Astrocyte (in vitro differentiated cells and primary cell): ENCODE measurements at places on chromosomes 7 and 10.

GRCh38 chr10:79116368-79116767 is 47.6 kb downstream of the ZMIZ1 start:
- DNase-seq = no peak

GRCh38 chr7:55570218-55570873 is 2.0 kb downstream of the VOPP1 start:
- DNase-seq = no peak

- peak; percentile 44 for DNase-seq
Measured at GRCh38 chr7:41574377-41574776, 128.5 kb downstream of the INHBA start.

- no peak for DNase-seq
Measured at GRCh38 chr7:18445483-18445882, 50.1 kb upstream of the HDAC9 start.

- peak; percentile 38 for DNase-seq
Measured at GRCh38 chr7:129163875-129164544, 19.5 kb downstream of the TSPAN33 start.

DNA sequence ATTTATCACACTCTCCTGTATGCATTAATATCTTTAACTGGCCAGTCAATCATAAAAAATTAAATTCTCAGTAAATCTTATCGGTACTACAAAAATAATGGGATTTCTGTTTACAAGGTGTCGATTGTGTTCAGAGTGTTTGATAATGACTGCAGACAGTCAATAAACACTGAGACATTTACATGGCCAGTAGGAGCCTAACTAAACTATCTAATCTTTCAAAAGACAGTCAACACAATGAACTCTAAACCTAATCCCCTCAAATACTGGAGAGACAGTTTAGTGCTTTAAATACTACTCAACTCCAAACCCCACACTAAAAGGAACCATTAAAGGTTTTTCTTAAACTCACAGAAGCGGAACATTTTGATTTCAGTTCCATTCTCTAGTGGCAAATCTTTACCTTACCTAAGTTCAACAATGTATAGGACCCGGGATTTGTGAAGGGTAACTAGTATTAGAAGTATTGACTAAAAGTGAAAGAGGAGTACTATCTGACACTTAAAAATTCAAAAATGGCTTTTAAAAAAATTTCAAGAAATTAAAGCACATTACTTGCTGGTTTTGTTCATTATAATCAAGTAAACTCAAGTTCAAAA is 37.3 kb upstream of the EXOC6 start:
- DNase-seq = no peak

- no peak for DNase-seq
Measured at GRCh38 chr7:690478-691360, 35.8 kb upstream of the DNAAF5 start.

GRCh38 chr7:28573059-28573553 is 160.8 kb downstream of the CREB5 start:
- DNase-seq = peak; percentile 90

GRCh38 chr10:24847112-24848070 is 105.0 kb downstream of the PRTFDC1 start:
- DNase-seq = peak; percentile 55

- no peak for DNase-seq
Measured at GRCh38 chr7:112790586-112791003, 402 bp upstream of the TMEM168 start.

DNA sequence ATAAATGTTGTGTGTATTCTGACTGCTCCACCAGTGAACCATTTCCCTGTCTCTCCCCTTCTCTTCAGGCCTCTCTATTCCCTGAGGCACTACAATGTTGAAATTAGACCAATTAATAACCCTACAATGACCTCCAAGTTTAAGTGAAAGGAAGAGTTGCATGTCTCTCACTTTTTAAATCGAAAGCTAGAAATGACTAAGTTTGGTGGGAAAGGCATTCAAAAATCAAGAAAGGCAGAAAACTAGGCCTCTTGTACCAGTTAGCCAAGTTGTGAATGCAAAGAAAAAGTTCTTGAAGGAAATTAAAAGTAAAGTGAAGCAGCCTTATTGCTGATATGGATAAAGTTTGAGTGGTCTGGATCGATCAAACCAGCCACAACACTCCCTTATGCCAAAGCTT is 198.3 kb upstream of the YAE1 start:
- DNase-seq = no peak

- no peak for DNase-seq
Measured at GRCh38 chr7:1700536-1701333, 30.7 kb downstream of the ELFN1 start.

GRCh38 chr10:35074266-35074665 is 15.9 kb downstream of the CUL2 start:
- no peak for DNase-seq

GRCh38 chr7:94145602-94146001 is 141.4 kb upstream of the BET1 start:
- no peak for DNase-seq

DNA sequence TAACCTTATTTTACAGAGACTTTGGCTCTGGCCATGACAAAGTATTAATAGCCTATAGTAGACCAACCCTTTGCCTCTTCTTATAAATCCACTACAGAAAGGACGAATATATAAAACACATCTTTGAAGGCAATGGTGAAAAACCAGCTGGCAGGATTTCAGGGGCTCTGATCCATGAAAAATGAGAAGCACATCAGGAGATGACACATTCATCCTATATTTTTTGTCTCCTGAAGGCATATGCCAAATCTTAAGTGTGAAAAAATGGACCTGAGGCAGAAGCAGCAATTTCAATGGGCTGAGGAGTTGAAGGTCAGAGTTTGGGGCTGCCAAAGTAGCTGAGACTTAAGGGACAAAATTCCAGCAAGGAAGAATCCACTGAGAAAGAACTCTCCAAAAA is 14.4 kb downstream of the RNF216 start:
- DNase-seq = no peak

GRCh38 chr10:10824591-10825148 is 193.0 kb upstream of the CELF2 start:
- peak; percentile 94 for DNase-seq

DNA sequence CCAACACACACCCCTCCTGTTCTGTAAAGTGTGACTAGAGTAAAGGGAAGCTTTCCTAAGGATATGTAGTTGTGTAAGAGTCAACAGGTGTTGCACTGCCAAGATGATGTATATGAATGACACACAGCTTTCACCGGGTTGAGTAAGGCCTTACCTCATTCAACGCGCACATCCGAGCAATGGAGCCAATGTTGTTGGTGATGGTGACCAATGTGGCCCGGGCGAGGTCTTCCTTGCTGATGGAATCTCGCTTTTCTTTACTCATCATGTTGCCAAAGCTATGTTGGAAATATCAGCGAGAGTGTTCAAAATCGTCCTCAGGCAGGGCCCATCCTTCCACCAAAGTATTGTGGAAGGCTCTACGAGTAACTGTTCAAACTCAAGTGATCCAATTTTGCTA is 52.0 kb downstream of the PANK1 start:
- no peak for DNase-seq

DNA sequence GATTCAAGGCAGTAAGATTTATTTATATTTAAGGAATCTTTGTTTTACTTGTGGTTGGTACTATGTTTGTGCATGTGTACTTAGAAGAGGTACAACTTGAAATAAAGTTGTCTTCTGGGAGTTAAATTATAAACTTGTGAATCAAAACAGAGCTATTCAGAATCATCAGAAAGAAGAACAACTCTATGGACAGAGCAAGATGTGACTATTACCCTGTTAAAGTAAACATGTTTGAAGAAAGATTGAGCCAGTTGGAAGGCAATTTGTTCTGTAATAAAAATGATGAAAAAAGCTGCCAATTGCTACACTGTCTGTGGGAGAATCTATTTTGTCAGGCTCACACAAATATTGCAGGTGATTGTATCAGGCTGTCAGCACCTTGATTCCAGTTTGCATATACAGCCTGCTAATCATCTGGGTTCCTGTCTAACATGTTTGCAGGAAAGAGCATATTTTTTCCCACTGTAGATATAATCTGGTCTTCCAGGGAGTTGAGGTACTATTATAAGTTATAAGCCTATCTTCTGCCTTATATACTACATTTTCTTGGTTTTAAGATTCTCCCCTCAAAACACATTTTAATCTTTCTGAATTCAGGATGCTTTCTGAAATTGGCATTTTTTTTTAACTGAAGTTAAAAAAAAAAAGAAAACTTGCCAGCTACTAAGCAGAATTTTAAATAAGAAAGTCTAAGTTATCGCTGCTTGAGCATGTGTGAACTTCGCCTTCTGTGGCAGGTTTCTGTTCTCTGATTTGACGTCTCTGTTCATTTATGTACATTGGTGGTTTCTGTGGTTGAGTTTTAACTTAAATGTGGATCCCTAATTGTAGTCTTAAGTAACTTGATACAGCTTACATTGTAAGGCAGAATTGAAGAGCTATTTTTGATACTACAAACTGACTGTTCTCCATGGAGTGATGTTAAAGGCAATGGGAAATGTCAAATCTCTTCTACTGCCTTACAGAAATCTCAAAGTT is 46.0 kb downstream of the ZNRF2 start:
- DNase-seq = peak; percentile 17

GRCh38 chr7:15795393-15795792 is 108.9 kb upstream of the MEOX2 start:
- no peak for DNase-seq

- DNase-seq = no peak
Measured at GRCh38 chr7:108190891-108191290, 60.7 kb upstream of the LAMB4 start.

DNA sequence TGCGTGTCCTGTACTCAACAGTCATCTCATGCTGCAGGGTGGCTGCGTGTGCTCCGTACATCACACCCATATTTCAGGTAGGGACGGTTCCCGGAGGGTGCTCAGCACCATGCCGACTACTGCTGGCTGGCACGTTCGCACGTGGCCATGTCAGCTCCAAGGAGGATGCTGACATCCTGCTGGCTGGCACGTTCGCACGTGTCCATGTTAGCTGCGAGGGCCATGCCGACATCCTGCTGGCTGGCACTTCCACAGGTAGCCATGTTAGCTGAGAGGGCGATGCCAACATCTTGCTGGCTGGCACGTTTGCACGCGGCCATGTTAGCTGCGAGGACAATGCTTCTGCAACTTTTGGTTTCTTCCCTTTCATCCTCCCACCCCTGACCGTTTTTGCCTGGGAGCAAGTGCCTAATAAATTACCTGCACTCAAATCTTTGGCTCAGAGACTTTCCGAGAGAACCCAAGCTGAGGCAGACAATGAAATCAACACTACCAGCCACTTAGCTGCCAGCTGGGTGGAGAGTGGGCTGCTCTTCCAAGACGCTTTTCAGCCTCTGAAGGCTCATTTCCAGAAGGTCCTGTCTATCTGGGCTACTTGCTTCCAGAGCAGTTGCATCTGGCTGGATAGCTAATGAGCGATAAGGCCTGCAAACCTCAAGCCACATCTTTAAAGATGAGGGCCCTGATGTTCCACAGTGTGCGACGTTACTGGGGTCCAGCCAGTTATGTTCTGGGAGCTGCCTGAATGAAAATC is 104.6 kb downstream of the WDR37 start:
- no peak for DNase-seq

GRCh38 chr7:116726713-116727431 is 54.9 kb downstream of the MET start:
- no peak for DNase-seq

DNA sequence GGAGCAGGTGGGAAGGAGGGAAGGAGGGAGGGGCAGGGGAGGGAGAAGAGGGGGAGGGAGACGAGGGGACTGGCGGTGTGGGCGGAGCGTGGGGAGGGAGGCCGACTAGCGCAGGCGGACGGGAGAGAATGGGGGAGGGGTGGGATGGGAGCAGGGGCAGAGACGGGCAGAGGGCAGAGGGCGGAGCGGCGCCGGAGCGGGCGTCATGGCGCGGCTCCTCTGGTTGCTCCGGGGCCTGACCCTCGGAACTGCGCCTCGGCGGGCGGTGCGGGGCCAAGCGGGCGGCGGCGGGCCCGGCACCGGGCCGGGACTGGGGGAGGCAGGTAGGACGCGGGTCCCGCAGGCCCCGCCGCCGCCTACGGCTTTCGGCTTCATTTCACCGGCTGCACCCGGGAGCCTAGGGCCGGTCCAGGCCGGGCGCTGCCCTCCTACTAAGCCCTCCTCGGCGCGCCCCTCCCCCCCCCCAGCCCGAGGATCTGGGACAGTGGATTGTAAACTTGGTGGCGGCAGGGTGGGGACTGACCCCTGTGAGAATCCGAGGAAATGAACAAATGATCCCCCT is at the start of gene MSRB2:
Gene MSRB2 (plus strand): TSS at position 176 of the 562 bp plus-strand sequence. CDS start 30 bp downstream, at position 206.
- peak; percentile 87 for DNase-seq

DNA sequence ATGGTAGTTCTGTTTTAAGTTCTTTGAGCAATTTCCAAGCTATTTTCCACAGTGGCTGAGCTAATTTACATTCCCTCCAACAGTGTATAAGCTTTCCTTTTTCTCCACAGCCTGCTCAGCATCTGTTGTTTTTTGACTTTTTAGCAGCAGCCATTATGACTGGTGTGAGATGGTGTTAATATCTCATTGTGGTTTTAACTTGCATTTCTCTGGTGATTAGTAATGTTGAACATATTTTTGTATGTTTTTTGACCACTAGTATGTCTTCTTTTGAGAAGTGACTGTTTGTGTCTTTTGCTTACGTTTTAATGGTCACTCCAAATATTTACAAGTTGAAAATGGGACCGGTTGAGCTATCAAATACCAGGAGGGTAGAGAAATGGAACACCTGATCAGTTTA is 20.4 kb downstream of the GNG11 start:
- peak; percentile 82 for DNase-seq

- no peak for DNase-seq
Measured at GRCh38 chr10:2145926-2146478, 408.7 kb upstream of the ADARB2 start.

GRCh38 chr10:78634389-78634815 is 434.4 kb upstream of the ZMIZ1 start:
- DNase-seq = peak; percentile 76

GRCh38 chr7:125606671-125607070 is 677.0 kb upstream of the POT1 start:
- DNase-seq = no peak

- DNase-seq = no peak
Measured at GRCh38 chr10:103510046-103510685, 16.7 kb downstream of the NEURL1 start.

DNA sequence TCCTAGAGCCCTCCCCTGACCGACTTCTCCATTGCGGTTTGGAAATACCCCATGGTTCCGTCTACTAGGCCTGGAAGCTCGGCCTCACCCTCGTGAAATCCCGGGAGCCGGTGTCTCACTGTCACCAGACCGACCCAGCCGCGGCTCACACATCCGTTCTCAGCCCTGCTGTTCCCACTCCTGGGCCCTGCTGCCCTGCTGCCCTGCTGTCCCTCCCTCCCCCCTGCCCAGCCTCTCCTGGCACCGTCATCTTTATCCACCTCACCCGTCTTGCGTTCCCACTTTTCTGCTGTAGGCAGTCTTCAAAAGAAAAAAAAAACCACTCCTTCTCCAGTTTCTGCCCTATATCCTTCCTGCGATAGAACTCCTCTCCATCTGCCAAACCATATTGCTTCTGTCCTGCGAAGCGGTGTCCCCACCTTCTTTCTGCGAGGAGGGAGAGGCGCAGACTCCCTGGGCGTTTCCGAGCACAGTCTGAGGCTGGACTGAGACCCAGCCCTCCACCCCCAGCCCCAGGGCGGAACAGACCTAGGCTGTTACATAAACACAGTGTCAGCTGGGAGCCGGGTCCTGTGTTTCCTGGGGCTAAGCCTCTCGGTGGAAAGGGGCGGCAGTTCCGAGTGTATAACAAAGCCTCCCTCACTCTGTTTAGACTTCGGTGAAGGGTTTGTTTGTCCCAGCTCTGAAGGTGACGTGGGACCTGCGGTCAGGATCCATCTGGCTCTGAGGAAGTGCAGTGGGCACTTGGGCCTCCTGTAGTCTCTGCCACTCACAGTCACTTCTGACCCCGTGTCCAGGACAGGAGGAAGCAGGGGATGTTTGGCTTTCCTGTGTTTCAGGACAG is 2.8 kb downstream of the AGAP3 start:
- peak; percentile 52 for DNase-seq
